Mammary microvascular endothelial cell (primary cell): ENCODE measurements at places on chromosomes 2 and 18. TPM values are rescaled to one million over a fixed set of nuclear protein-coding genes. Genes with fewer than 3 reads are reported as not detected.

FOXI3 gene
- total RNA-seq = not detected in 2 replicates

SCRN3 gene
- total RNA-seq = 13.4 and 16.3 TPM in 2 replicates

FSHR gene
- total RNA-seq = not detected in 2 replicates

QPCT gene
- total RNA-seq = 15.7 and 16.0 TPM in 2 replicates

PCGF1 gene
- 5.1 and 6.2 TPM in 2 replicates for total RNA-seq

DYNAP gene
- not detected in 2 replicates for total RNA-seq

SATB2 gene
- total RNA-seq = 0.60 and 4.5 TPM in 2 replicates

NR4A2 gene
- total RNA-seq = 0.47 and 0.54 TPM in 2 replicates

CAPN14 gene
- not detected in 2 replicates for total RNA-seq

MAP4K4 gene
- total RNA-seq = 157 TPM in 2 replicates

INHBB gene
- total RNA-seq = 0.05 and 0.07 TPM in 2 replicates

IL36A gene
- not detected in 2 replicates for total RNA-seq

CD8B2 gene
- total RNA-seq = not detected in 2 replicates

GRP gene
- total RNA-seq = not detected in 2 replicates

SNTG2 gene
- not detected in 2 replicates for total RNA-seq

CNGA3 gene
- total RNA-seq = 0.05 TPM in 1 of 2 replicates, not detected in the other

STK16 gene
- total RNA-seq = 9.6 and 11.7 TPM in 2 replicates

LYPD1 gene
- total RNA-seq = 24.4 and 26.4 TPM in 2 replicates

MEP1B gene
- not detected in 2 replicates for total RNA-seq

UPP2 gene
- total RNA-seq = not detected in 2 replicates

FAM228B gene
- total RNA-seq = 1.1 and 2.0 TPM in 2 replicates

ATG4B gene
- 58.3 and 61.6 TPM in 2 replicates for total RNA-seq

OSBPL6 gene
- total RNA-seq = 1.1 and 5.3 TPM in 2 replicates

EIF2B4 gene
- total RNA-seq = 37.8 and 41.3 TPM in 2 replicates

SANBR gene
- total RNA-seq = 7.8 and 11.1 TPM in 2 replicates

UGT1A4 gene
- total RNA-seq = not detected in 2 replicates

PAX8 gene
- total RNA-seq = 2.1 and 2.8 TPM in 2 replicates

CCDC93 gene
- 10.2 and 16.6 TPM in 2 replicates for total RNA-seq

NGEF gene
- total RNA-seq = 0.53 and 1.1 TPM in 2 replicates

ARHGAP28 gene
- 0.30 and 2.1 TPM in 2 replicates for total RNA-seq

SCYGR2 gene
- not detected in 2 replicates for total RNA-seq

ADD2 gene
- 14.3 and 15.4 TPM in 2 replicates for total RNA-seq

ATOH8 gene
- total RNA-seq = 15.4 and 17.1 TPM in 2 replicates

ITPRIPL1 gene
- 3.2 and 4.1 TPM in 2 replicates for total RNA-seq

OLA1 gene
- 116 and 135 TPM in 2 replicates for total RNA-seq

DNAJC5G gene
- total RNA-seq = not detected in 2 replicates

POMC gene
- 6.3 and 7.2 TPM in 2 replicates for total RNA-seq

DNAH6 gene
- under 0.01 and 0.05 TPM in 2 replicates for total RNA-seq

ZC3H8 gene
- 2.6 and 3.3 TPM in 2 replicates for total RNA-seq

EVX2 gene
- total RNA-seq = not detected in 2 replicates

INPP4A gene
- 14.4 and 22.3 TPM in 2 replicates for total RNA-seq

ABCG8 gene
- not detected in 2 replicates for total RNA-seq
